Right lung (tissue), 10 donors: ENCODE measurements at places on chromosomes 16 and 17. TPM values are rescaled to one million over a fixed set of nuclear protein-coding genes. Genes with fewer than 3 reads are reported as not detected.

- no peak for DNase-seq
These were observed 23.5 kb downstream of the MYO19 start for GRCh38 chr17:36511216-36511615.

Gene SIAH1
- 49.9 TPM for polyA plus RNA-seq

- DNase-seq: no peak
These were observed 34.5 kb downstream of the USP7 start for GRCh38 chr16:8929086-8929748.

Gene TPSD1
- polyA plus RNA-seq: not detected

Gene KRT24
- polyA plus RNA-seq: not detected

DNA sequence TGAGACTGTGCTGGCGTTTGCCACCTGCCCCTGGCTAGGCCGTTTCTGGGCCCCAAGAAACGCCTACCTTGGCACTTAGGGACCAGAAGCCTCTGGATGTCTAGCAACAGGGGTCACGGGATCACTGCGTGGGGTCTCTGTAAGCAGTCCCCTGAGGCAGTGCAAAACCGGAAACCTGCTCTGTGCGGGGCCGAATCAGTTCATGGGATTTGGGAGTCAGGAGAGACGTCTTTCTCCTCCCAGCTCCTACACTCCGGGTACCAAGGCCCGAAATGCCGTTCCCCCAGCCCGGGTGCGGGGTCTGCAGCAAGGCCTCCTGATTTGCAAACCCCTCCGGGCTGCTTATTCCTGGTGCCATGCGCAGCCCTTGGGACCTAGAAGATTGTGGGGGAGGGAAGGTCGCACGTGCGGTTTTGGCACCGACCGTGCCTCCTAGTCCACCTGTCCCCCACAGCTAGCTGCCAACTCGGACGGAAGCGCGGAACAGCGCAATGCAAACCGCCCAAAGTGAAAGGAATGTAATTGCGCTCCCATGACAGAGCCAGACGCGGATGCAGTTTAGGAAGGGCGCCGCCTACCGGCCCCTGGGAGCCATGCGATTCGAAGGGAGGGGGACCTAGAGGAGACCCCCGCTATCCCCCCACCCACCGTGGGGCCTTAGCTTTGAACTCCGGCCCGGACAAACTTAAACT lies 6.5 kb downstream of the IRX5 start:
- peak; percentile 61 for DNase-seq

DNA sequence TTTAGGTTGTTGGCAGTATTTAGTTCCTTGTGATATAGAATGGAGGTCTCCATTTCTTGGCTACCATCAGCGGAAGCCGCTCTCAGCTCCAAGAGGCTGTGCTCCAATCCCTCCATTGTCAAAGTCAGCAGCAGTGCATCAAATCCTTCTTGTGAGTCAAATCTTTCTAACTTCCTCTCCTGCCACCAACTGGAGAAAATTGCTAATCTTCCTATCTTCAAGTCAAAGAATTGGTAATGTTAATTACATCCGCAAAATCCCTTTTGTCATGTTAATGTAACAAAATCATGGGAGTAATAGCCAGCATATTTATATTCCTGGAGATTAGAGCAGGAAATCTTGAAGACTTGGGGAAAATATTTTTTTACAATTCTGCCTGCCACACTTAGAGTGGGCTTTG lies 436.4 kb upstream of the DYNLRB2 start:
- DNase-seq: no peak

DNA sequence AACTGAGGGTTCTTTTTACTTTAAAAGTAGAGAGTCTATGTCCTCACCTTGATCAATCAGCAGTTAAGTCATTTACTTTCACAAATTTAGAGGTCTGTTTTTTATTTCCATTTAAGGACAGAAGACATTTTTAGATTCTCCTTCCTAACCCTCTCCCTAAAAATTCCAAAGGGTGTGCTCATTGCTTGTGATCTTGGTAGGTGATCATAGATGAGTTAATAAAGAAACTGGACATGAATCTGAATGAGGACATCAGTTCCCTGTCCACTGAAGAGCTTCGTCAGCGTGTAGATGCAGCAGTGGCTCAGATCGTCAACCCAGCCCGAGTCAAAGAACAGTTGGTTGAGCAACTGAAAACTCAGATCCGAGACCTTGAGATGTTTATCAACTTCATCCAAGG lies 8.8 kb downstream of the RUNDC1 start:
- DNase-seq: no peak

GRCh38 chr17:18042983-18043382 lies 3.8 kb downstream of the GID4 start:
- no peak for DNase-seq

Gene MBTPS1
- 112 TPM for polyA plus RNA-seq

GRCh38 chr17:20008242-20009051 lies 712 bp upstream of the SPECC1 start:
- DNase-seq: no peak

- no peak for DNase-seq
These were observed 146.4 kb upstream of the CIBAR2 start for GRCh38 chr16:85258629-85259028.

Gene CLEC19A
- 0.51 TPM for polyA plus RNA-seq

- DNase-seq: no peak
These were observed 662 bp downstream of the PGS1 start for GRCh38 chr17:78379131-78379491.

- DNase-seq: no peak
These were observed 18.8 kb downstream of the B9D1 start for GRCh38 chr17:19343671-19344151.

DNA sequence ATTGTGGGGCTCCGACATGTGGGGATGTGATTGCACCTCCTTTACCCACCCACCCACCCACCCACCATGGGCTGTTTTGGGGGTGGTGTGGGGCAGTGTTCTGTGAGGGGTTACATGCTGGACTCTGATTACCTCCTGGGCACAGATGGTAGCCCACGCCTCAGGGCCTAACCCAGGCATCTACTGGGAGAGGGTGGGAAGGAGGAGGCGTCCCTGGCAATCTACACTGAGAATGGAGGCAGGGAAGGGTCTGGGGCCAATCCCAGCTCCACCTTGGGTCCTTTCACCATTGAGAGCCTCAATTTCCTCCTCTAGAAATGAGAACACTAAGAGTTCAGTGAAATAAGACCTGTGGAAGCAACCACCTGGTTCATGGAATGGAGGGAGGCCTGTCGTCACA lies 11.7 kb upstream of the DOK4 start:
- no peak for DNase-seq

Gene C16orf96
- 0.33 TPM for polyA plus RNA-seq

Gene KRTAP4-11
- polyA plus RNA-seq: not detected

- no peak for DNase-seq
These were observed 680.3 kb upstream of the SOX9 start for GRCh38 chr17:71440513-71440912.

Gene PRSS36
- 2.2 TPM for polyA plus RNA-seq

Gene HSD11B2
- 86.2 TPM for polyA plus RNA-seq

- no peak for DNase-seq
These were observed 36.7 kb downstream of the NOG start for GRCh38 chr17:56630202-56630601.

Gene KRTAP4-1
- polyA plus RNA-seq: not detected

GRCh38 chr16:52872731-52873130 lies 180.0 kb downstream of the CHD9NB start:
- DNase-seq: no peak

DNA sequence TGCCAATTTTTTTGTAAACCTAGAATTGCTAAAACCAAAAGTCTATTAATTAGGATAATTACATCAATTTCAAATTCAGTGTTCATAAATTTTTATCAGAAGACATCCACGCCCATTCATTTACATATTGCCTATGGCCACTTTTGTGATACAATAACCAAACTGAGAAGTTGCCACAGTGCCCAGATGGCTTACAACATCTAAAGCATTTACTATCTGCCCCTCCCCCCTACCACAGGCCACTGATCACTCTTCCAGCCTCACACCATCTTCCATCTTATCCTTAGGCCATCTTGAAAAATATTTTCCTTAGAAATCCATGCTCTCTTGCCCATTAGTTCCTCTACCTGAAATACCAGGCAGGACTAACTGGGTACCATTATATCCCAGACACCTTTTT lies 6.3 kb upstream of the PRKAR1A start:
- no peak for DNase-seq

DNA sequence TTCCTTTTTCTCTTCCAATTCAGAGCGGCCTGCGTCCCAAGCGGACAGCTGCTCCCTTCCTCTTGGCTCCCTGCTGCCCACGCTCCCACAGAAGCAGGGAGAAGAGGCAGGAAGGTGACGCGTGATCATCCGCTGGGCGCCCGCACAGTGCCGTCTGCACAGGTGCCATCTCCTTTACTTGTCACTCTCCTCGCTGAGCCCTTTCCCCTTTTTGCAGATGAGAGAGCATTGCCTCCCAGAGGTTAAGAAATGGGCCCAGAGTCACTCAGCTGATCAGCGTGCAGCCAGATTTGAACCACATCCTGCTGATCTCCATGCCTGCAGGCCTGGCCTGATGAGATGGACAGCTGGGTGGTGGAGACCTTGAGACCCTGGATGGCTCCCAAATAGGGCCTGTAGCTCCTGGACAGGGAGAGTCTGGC lies 299.8 kb downstream of the SEC14L1 start:
- no peak for DNase-seq

- no peak for DNase-seq
These were observed 489.1 kb upstream of the SALL1 start for GRCh38 chr16:51640196-51640595.

DNA sequence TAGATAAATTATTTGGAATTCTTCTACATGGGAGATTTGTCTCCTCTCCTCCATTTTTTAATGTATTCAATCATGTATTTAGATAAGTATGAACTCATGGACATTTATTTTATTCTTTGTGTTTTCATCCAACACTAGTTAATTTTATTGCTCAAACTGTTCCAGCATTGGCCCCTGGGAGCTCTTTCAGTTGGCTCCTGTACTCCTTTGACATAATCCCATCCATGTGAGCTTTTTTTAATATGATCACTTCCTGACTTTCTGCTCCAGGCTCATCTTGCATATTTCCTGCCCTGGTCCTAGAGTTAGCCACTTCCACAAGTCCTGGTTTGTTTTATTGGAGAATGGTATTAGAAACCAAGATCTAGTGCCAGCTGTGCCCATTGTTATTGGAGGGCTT lies 419.0 kb upstream of the CDH11 start:
- no peak for DNase-seq

DNA sequence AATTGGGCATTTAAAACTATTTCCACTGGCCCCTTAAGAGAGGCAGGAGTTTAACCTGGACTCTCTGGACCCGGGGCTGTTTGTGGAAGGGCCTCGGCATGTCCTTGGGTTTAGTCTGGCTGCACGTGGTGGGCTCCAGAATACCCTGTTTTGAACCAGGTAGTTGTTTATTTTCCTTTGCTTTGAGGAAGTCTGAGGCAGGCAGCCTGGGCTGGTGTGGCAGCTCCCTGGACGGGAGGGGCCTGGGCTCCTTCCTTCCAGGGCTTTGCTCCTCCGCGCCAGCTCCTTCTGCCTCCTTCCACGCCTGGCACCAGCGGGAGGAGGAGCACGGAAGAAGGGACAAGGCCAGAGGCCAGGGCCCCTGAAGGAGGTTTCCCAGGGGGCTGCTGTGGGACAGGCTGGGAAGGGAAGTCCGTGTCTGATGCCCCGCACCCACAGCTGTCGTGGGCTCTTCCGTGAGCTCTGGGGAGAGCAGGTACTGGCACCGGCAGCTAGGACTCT lies 15.5 kb downstream of the BANP start:
- DNase-seq: no peak

DNA sequence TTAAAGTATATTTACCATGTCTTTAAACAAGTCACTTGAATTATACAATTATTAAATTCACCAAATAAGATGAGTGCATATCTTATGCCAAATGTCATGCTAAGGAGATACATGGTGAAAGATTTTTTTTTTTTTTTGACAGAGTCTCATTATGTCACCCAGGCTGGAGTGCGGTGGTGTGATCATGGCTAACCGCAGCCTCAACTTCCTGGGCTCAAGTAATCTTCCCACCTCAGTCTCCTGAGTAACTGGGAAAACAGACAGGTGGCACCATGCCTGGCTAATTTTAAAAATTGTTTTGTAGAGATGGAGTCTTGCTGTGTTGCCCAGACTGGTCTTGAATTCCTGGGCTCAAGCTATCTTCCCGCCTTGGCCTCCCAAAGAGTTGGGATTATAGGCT lies 149.0 kb upstream of the GOT2 start:
- no peak for DNase-seq

Gene PITPNM3
- polyA plus RNA-seq: 3.4 TPM

- DNase-seq: no peak
These were observed 75.8 kb upstream of the ZNF469 start for GRCh38 chr16:88306860-88307545.

GRCh38 chr16:83744441-83744981 lies 63.3 kb upstream of the HSBP1 start:
- no peak for DNase-seq

DNA sequence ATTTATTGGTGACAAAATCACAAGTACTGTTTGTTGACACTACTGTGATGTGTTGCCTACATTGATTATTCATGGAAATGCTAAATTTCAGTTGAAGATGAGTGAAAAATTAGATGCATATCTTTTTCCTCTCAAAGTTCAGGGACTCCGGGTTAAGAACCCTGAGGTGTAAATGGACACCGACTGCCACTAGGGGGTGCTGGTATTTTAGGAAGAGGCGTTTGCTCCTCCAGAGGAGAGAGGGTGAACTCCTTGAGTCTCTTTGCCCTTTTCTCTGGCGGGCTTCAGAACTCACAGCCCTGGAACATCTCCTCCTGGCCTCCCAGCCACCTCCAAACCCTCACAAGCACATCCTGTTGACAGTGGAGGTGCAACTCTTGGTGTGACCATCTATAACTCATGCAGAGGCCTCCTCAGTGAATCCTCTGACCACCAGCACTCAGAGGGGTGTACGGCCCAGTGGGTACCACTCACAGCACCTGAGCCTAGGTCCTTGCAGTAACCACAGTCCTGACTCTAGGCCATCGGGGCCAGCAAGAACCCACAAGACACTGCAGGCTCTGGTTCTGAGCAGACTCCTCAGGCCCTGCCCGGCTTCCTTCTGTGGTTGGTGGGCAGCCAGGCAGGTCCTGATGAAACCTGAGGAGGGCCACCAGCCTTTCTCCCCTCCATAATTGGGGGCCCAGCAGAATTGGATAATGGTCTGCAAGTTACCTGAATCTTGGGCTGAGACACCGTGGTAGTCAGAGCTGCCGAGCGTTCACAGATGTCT lies 26.2 kb upstream of the PIK3R5 start:
- DNase-seq: peak; percentile 23

GRCh38 chr17:36475346-36475970 lies 11.0 kb upstream of the ZNHIT3 start:
- DNase-seq: no peak

DNA sequence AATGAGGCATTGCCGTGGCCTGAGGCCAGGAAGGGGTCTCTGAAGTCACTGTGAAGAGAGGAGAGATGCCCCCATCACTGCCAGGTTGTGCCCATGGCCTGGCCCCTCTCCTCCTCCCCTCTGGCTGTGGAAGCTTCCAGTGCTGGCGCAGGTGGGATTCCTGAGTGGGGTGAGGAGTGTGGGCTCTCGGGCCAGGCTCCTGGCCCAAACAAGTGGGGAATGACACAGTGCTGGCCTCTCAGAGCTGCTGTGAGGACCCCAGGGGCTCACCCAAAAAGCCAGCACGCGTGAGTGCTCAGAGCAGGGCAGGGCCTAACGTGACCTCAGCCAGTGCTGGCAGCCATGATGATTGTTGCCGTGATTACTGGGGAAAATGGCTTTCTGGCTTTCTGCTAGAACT lies 53.5 kb upstream of the MTSS2 start:
- DNase-seq: no peak
